ENCODE measurements at places on chromosomes 4 and X.
A peak's percentile ranks its signal among the peaks of the same experiment; 100 is the strongest.

- ATAC-seq: no peak
Observed at GRCh38 chr4:1797861-1798579, 4.9 kb downstream of the FGFR3 start.

GRCh38 chrX:143788265-143788664 lies 67.7 kb upstream of the SPANXN2 start:
- ATAC-seq: peak; percentile 82

GRCh38 chr4:48986654-48987164 lies 634 bp downstream of the CWH43 start:
- ATAC-seq: no peak

GRCh38 chr4:141788169-141788915 lies 152.0 kb downstream of the IL15 start:
- ATAC-seq: no peak

- ATAC-seq: no peak
Observed at GRCh38 chrX:41665686-41666085, 23.1 kb upstream of the GPR34 start.

- ATAC-seq: no peak
Observed at GRCh38 chrX:115259238-115259875, 25.5 kb upstream of the LRCH2 start.

DNA sequence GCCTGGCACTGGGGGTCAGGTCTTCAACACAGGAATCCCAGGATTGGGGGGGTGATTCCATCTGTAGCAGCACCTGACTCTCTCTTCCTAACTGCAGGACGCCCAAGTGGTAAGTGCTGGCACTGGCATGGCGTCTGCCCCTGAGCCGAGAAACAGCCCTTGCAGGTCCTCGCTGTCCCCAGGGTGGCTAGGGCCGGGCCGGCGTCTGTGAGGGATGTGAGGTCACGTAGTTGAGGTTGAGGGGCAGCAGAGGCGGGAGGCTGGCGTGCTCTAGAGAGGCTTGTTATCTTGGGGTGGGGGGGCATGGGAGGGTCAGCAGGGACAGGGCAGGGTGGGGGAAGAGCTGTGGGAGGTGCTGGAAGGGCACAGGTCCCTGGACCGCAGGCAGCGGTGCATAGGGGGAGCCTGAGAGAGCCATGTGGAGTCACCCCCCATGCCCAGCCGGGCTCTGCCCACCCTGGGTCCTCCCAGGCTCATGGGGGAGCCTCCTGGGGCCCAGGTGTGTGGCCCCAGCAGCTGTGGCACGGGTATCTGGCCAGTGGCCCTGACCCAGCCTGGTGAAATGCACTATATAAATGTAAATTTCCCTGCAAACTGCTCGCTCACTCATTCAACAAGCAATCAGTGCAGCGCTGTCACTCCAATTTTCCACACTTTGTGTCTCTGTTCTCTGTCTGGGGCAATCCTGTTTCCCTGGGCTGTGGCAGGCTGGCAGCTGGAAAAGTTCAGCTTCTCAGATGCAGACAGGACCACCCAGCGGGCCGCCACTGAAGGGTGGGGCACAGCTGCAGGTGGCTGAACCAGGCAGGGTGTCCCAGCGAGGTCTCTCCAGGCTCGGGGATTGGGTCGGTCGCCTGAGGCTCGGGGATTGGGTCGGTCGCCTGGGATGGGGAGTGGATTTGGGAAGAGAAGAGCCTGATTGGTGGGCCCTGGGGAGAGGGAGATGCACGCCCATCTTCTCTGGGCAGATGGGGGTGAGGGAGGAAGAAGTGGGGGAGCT lies 102.2 kb upstream of the NKX1-1 start:
- no peak for ATAC-seq

DNA sequence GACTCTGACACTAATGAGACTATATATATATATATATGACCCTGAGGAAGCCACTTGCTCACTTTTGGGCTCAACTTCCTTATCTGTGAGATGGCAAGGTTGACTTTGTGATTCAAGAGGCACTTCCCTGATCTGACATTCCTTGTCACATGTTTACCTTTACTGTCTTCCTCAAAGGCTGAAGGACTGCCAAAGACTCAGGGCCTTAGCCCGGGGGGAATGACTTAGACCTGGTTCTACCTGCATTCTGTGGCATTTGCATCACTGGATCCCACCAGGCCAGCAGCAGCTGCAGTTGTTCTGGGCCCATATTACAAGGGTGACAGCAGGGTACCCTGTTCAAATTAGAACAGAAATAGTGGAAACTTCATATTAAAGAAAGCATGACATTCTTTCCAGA lies 3.1 kb upstream of the HS6ST2 start:
- no peak for ATAC-seq

DNA sequence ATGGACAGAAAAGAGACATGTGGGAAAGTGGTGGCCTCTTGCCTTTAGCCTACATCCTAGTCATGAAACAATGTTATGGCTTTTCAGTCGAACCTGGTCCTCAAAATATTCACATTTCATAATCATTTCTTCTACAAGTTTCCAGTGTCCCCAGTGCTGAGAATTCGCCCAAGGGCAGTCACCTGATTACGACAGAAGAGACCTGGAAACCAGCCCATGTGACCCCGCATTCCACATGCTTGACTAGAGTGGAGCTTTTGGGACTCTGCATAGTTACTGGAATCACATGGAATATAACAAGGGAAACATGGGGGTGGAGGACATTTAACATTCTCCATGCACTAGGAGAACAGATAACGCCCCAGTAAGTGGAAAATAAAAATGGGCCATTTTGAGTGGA lies 100.1 kb downstream of the PPARGC1A start:
- no peak for ATAC-seq

DNA sequence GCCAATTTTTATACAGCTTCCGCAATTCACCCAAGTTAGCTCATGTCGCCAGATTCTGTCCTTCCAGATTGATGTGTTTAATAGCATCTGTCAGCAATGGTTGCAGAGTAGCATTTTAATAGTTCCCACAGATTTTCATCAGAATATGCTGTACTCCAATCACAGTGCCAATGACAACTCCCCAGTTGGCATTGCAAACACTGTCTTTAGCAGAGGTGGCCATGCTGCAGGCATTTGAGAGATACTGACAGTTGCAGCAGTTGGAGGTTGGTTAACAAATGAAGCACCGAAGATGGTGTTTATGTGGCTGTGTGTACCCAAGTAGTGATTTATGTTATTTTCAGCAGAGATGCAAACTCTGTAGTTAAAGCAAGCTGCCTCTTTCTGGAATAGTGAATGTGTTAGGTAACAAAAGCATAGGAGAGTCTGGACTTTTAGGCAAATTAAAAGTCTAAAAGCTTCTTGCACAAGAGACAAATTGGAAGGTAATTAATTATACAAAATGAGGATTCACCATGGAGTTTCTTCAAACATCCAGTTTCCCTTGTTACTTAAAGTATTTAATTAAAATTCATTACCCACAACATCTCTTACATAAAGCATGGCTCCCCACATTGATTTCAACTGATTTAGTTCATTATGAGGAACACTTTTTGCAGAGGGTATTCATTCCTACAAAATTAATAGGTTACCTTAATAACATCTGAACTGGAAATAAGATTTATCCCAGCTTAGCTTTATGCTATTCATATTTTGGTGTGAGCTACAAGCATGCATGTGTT lies 65.2 kb downstream of the PARM1 start:
- ATAC-seq: no peak

DNA sequence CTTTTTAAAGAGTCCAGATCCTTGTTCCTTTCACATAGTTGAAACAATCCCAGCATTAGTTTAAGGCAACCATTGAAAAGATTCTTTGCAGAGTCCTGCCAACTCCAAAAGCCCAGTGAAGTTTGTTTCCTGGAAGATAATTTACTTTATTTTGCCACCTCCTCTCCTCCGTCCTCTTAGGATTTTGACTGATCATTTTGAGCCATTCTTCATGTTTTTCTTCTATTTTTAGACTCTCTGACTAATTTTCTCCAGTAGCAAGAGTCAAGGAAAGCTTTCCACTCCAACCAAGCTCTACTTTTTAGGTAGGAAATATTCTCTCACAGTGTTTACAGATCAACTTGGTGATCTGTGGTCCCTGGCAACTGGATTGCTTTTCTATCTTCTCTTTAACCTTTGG lies 10.3 kb downstream of the NCBP2L start:
- ATAC-seq: no peak

DNA sequence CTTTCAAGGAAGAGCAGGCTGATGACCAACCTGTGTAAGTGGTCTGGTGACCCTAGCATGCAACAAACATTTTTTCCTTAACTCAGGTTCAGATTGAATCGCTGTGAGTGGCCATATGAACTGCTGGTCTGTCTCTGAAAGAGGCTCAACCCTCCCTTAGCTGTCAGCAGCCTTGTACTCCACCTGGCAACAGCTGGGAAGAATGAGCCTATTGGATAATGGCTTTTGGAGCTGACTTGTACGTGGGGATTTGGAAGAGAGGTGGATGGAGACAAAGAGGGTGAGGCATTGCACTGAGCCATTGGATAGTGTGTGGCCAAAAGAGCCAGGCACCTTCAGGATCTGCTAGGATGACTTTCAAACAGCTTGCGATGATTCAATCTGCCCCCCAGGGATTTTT lies 35.7 kb upstream of the BMP15 start:
- ATAC-seq: no peak

GRCh38 chr4:157219711-157220370 lies 687 bp upstream of the GRIA2 start:
- ATAC-seq: no peak

DNA sequence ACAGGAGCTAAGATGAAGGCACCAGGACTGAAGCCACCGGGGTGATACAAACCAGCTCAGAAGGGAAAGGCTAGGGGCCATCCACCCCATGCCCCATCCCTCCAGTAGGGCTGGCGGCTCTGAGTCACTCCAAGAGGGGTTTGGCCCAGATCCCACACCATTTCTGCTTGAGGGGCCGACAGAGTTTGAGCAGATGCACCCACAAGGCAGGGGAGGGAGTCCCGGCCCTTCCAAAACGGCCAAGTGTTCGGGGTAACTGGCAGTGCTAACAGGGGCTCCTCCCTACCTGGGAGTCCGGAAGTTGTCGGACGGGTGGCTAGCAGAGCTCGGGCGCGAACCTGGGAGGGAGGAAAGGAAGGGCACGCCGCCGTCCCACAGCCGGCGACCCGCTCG lies 412 bp downstream of the SLC10A3 start:
- ATAC-seq: peak; percentile 13

GRCh38 chr4:139142087-139142486 lies 34.9 kb downstream of the ELF2 start:
- ATAC-seq: no peak

GRCh38 chrX:100819534-100819836 lies 706 bp upstream of the CSTF2 start:
- ATAC-seq: no peak
